HCT116 (cell line): ENCODE measurements at places on chromosomes 7 and 10. TPM values are rescaled to one million over a fixed set of nuclear protein-coding genes. Genes with fewer than 3 reads are reported as not detected.

Gene PLAC9
- not detected for total RNA-seq

Gene TMEM229A
- not detected for total RNA-seq

Gene GSTO2
- total RNA-seq = 115 TPM

Gene LRIT1
- not detected for total RNA-seq

Gene ZNHIT1
- total RNA-seq = 69.4 TPM

Gene TUBAL3
- total RNA-seq = 0.98 TPM

- H3K36me3 ChIP-seq = peaks cover 7% of the 10 kb centered on the region; the same call in 1 of the 2 replicates
- peaks cover 96% of the 10 kb centered on the region for H3K4me1 ChIP-seq
- peak overlapping the region; percentile 91 for H3K27ac ChIP-seq
- DNase-seq = no peak
- no peak overlapping the region for H3K4me3 ChIP-seq
- no peaks in the 10 kb centered on the region for H3K27me3 ChIP-seq
Observed at GRCh38 chr7:116704650-116705228, 32.7 kb downstream of the MET start.

GRCh38 chr10:101217450-101218281 lies 11.6 kb downstream of the LBX1 start:
- H3K27ac ChIP-seq = no peak overlapping the region
- H3K4me3 ChIP-seq = no peak overlapping the region
- no peak for DNase-seq
- no peaks in the 10 kb centered on the region for H3K27me3 ChIP-seq
- no peaks in the 10 kb centered on the region for H3K36me3 ChIP-seq

DNA sequence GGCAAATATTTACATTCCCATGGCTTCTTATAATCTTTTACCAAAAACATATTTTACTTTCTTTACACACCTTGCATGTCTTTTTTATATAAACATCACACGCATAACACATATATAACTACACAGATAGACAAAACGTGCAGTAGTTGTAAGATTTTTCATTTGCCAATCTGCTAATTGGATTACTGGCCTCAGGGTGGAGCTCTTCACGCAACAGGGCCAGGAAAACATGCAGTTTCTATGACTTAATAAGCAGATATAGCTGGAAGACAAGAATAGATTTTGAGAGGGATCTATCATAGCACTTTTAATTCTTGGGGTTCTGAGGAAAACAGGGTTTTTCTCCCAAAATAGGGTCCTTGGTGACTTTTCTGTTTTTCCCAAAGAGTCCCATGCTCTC lies 12.7 kb downstream of the ACADSB start:
- H3K4me1 ChIP-seq = no peaks in the 10 kb centered on the region
- no peaks in the 10 kb centered on the region for H3K27me3 ChIP-seq
- DNase-seq = peak; percentile 29
- no peak overlapping the region for H3K4me3 ChIP-seq
- H3K27ac ChIP-seq = no peak overlapping the region
- H3K36me3 ChIP-seq = no peaks in the 10 kb centered on the region

- H3K27ac ChIP-seq = no peak overlapping the region
- no peaks in the 10 kb centered on the region for H3K4me1 ChIP-seq
- H3K27me3 ChIP-seq = no peaks in the 10 kb centered on the region
- no peak overlapping the region for H3K4me3 ChIP-seq
- no peaks in the 10 kb centered on the region for H3K36me3 ChIP-seq
Observed at GRCh38 chr10:18282094-18282493, 141.9 kb downstream of the CACNB2 start.

GRCh38 chr10:98270073-98270740 lies 2.2 kb upstream of the LOXL4 start:
- no peak for DNase-seq
- no peaks in the 10 kb centered on the region for H3K27me3 ChIP-seq
- peak overlapping the region; percentile 57 for H3K27ac ChIP-seq
- H3K36me3 ChIP-seq = no peaks in the 10 kb centered on the region
- peaks cover 43% of the 10 kb centered on the region for H3K4me1 ChIP-seq

DNA sequence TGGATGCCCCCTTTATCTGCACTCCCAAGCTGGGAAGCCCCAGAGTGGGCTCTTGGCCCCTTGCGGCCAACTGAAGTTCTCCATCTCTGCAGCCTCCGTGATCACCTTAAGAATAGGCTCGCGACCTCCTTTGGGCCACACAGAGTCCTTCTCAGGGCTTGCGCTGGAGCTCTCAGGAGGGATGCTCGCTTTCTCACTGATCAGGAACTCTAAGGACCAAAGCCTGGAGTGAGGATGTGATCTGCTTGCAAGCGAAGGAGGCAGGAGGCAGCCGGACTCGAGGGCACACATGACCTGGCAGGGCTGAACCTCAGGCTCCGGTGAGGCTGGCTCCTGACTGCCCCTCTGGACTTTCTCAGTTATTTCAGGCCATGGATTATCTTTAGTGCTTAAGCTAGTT lies 192.1 kb upstream of the MKI67 start:
- peaks cover 57% of the 10 kb centered on the region for H3K27me3 ChIP-seq
- H3K4me3 ChIP-seq = no peak overlapping the region
- H3K4me1 ChIP-seq = no peaks in the 10 kb centered on the region
- DNase-seq = no peak
- no peaks in the 10 kb centered on the region for H3K36me3 ChIP-seq

DNA sequence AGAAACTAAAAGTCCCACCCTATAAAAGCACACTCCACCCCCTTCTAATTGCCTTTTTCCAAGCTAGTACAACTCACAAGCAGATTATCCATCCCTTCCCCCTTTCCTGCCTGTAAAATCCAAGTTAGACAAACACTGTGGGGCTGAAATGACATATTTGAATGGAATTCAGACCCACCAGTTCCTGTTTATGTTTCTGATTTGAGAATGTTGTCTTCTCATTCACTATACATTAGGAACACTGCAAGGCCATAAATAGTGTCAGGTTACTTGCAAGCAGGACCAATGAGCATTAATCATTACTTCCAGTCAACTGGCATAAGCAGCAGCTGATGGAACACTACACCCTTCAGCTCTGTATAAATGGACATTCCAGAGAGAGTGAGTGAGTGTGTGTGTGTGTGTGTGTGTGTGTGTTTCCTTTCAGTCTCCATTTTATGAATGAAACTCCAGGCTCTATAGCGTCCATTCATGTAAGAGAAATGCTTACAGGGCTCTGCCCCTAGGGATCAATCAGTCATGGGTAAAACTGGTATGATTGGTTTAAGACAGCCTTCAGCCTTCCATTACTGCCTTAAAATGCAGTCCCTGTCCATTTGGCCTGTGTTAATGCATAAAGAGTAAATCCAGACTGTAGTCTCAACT lies 69.3 kb downstream of the ETV1 start:
- peaks cover 22% of the 10 kb centered on the region for H3K4me1 ChIP-seq
- peak overlapping the region; percentile 69 for H3K27ac ChIP-seq
- peak; percentile 96 for DNase-seq

DNA sequence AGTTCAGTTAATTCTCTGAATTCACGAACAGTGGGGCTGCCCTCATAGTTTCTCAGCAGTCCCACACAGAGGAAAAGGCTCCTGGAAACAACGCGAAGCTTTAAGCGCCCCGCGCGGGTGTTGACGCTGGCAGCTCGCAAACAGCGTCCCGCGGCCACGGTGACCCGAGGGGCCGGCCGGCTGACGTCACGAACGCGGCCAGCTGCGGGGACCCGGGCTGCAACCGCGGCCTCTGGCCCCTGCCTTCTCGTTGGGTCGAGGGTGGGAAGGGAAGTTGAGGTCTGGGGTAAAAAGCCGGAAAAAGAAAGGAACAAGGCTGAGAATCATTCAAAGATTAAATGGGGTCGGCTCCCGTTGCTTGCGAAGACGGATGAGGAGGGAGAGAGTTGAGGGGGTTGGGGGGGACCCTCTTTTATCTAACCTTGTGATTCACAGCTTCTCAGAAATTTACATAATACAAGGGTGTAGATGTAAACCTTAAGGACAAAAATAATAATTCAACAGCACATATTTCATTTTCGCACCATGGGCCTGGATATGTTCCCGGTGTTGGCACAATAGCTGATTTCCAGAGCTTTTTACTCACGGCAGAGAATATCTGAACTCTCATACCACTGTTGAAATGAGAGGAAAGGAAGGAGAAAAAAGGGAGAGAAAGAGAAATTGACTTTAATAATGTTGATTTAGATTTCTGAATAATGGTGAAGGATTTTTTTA lies 7.3 kb upstream of the FEZF1 start:
- H3K4me3 ChIP-seq = no peak overlapping the region
- H3K27ac ChIP-seq = no peak overlapping the region
- H3K4me1 ChIP-seq = no peaks in the 10 kb centered on the region
- no peaks in the 10 kb centered on the region; the same call in 1 of the 2 replicates for H3K36me3 ChIP-seq

GRCh38 chr7:154409703-154410311 lies 357.6 kb downstream of the DPP6 start:
- H3K4me1 ChIP-seq = no peaks in the 10 kb centered on the region
- H3K27me3 ChIP-seq = no peaks in the 10 kb centered on the region
- no peak overlapping the region for H3K27ac ChIP-seq
- no peak overlapping the region for H3K4me3 ChIP-seq

DNA sequence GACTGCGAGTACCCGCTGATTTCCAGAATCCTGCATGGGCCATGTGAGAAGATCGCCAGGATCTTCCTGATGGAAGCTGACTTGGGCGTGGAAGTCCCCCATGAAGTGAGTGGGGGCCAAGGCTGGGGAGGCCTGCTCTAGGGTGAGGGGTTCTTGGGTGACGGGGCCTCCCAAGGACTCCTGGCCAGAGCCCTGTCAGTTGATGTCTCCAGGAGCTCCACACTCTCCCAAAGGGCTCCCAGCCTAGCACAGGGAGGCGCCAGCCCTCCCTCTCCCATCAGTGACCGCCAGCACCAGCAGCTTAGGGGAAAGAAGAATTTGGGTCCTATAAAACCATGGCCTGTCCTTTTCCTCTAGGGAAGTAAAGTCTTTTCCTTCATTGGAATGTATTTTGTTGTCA lies 9.8 kb upstream of the ZNF22 start:
- H3K27me3 ChIP-seq = no peaks in the 10 kb centered on the region
- H3K36me3 ChIP-seq = no peaks in the 10 kb centered on the region
- no peaks in the 10 kb centered on the region for H3K4me1 ChIP-seq
- H3K4me3 ChIP-seq = no peak overlapping the region
- H3K27ac ChIP-seq = no peak overlapping the region

DNA sequence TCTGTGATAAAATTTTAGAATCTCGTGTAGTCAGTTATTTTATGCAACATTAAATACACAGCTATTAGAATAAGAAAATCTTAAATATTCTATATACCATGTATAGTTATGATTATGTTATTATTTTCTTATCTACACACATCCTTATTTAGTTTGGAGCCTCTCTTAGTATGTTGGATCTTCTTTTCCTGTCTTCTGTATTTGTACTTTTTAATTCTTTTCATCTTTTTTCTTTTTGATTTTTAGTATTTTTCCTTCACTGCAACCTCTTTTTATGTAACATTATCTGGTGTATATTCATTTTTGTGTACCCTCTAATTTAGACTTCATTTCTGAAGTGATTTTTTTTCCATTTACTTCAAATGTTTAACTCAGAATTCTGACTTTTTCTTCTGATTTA lies 48.9 kb downstream of the ZMYND11 start:
- no peaks in the 10 kb centered on the region for H3K4me1 ChIP-seq
- H3K36me3 ChIP-seq = 0 out of 2 replicates have a peak, but pooled peaks cover 6% of the 10 kb centered on the region
- H3K27ac ChIP-seq = no peak overlapping the region
- H3K4me3 ChIP-seq = no peak overlapping the region

- H3K4me1 ChIP-seq = no peaks in the 10 kb centered on the region
- no peaks in the 10 kb centered on the region for H3K27me3 ChIP-seq
- H3K27ac ChIP-seq = no peak overlapping the region
- DNase-seq = no peak
- H3K4me3 ChIP-seq = no peak overlapping the region
- H3K36me3 ChIP-seq = no peaks in the 10 kb centered on the region
Observed at GRCh38 chr7:143248761-143249354, 14.4 kb upstream of the GSTK1 start.

- H3K27ac ChIP-seq = no peak overlapping the region
- H3K36me3 ChIP-seq = no peaks in the 10 kb centered on the region
- no peak for DNase-seq
- H3K4me1 ChIP-seq = no peaks in the 10 kb centered on the region; the same call in 1 of the 2 replicates
- no peaks in the 10 kb centered on the region for H3K27me3 ChIP-seq
Observed at GRCh38 chr7:105690325-105690945, 109.1 kb upstream of the EFCAB10 start.

DNA sequence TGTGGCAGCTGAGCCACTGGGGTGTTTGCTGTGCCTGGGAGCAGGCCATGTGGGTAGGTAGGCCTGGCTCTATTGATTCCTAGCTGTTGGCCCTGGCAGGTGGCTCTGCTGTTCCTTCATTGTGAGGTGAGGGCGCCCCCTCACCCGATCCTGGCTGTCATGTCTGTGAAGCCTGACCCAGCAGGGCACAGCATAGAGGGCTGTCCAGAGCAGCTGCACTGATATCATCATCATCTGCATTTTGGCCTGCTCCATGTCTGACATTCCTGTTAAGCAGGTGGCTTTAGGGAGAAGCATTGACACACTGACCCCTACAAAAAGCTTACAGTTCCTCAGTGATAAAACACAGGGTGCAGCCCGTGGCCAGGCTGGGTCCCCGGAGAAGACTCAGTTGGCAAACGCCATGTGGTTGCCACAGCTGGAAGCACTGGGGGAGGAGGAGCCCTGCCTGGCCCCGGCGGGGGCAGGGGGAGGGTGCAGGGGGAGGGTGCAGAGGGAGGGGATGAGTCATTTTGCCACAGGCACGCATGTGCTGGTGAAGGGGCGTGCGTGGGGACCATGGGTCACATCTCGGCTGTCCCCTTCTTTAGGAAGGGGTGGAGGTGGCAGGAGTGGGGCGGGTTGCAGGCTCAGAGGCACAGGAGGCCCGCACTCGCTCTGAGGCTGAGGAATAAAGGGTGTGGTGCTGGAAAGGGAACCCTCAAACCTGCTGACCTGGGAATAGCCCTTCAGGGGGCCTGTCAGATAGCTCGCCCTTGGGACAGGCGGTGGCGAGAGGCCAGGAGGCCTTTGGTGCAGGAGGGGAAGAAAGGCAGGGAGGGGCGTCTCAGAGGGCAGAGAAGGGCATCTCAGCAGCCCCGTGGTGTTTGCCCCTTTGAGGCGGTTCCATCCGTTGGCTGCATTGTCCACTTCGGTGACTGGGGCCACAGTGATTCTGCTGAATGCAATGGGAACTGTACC lies 31.6 kb downstream of the IKZF1 start:
- no peaks in the 10 kb centered on the region for H3K27me3 ChIP-seq
- H3K27ac ChIP-seq = no peak overlapping the region
- no peaks in the 10 kb centered on the region for H3K36me3 ChIP-seq

- H3K27ac ChIP-seq = no peak overlapping the region
- DNase-seq = no peak
- H3K36me3 ChIP-seq = 0 out of 2 replicates have a peak, but pooled peaks cover 3% of the 10 kb centered on the region
- H3K4me1 ChIP-seq = no peaks in the 10 kb centered on the region
- no peak overlapping the region for H3K4me3 ChIP-seq
Observed at GRCh38 chr7:139702313-139702731, 75.5 kb downstream of the HIPK2 start.
